ENCODE measurements at places on chromosomes 3 and 15. TPM values are rescaled to one million over a fixed set of nuclear protein-coding genes. Genes with fewer than 3 reads are reported as not detected.

DNA sequence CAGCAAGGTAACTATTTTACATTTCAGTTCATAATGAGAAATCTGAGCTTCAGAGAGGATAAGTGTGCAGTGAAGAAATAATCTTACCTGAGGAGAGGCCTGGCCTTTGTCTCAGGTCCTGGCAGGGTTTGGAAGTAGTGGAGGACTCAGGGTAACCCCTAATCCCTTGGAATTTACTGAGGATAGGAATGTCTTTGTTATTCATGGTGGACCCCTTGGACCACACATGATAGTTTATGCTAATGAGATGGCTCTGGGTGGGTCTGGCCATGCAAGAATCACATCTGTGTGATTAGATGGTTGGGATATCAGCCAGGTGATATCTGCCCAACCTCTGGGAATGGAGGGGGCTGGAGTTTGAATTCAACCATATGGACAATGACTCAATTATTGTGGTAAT, 65.0 kb upstream of the DAZL start:
- no peak for DNase-seq

GRCh38 chr3:299590-300301, 103.2 kb downstream of the CHL1 start:
- DNase-seq, result no peak

DNA sequence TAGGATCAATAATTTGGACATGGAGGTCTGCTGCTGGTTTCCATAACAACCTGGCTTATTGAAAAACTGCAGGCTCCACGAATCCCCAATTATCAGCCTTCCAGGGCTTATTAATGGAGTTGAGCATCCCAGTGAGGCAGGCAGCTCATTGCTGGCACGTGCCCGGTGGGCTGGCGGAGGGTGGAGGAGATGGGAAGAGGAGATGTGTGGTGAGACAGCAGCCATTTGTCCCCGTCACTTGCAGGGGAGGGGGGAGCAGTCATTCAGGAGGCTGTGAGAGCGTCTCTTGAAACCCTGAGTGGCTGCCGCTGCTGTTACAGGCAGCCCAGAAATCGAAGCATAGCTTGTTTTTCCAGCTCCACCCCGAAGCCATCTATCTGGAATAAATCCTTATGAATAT, 70.6 kb downstream of the GAP43 start:
- DNase-seq, result no peak

ROBO2 gene
- total RNA-seq, result 1.3 TPM

ROPN1B gene
- total RNA-seq, result 0.22 TPM

GRCh38 chr15:83219026-83219425, 11.4 kb upstream of the HDGFL3 start:
- DNase-seq, result no peak

GRCh38 chr15:89217686-89218376, 3.5 kb downstream of the RLBP1 start:
- DNase-seq, result no peak

IL17RE gene
- total RNA-seq, result 41.8 TPM

DNA sequence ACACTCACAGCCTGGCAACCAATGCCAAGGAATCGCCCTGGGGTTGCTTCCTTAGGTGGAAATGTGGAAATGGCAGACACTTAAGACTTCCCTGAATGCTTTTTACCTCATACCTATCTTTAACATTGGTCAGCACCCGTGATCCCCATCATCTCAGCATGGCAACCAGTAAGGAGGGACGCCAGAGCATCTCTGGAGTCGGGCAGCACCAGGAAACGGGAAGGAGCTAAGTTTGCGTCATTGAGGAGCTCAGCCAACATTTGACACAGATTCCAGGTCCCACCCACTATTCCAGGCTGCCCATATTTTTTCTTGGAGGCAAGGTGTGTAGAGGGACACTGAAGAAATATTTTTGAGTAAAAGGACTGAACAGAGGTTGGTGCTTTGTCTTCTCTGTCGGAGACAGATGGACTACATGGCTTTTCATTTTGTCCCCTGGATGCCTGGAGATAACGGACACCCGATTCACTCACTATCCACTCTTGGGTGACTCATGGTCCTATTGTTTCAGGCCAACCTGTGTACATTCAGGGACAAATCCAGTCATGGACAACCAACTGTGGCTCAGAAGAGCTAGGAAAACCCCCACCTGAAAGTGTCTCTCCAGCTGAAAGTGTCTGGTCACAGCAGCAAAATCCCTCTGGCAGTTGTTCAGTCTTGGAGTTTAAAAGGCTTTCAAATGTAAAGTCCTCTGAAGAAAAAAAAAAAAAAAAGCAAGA, 70.4 kb upstream of the OXTR start:
- DNase-seq, result no peak

TRIM42 gene
- total RNA-seq, result not detected

ZNF80 gene
- total RNA-seq, result not detected

DNA sequence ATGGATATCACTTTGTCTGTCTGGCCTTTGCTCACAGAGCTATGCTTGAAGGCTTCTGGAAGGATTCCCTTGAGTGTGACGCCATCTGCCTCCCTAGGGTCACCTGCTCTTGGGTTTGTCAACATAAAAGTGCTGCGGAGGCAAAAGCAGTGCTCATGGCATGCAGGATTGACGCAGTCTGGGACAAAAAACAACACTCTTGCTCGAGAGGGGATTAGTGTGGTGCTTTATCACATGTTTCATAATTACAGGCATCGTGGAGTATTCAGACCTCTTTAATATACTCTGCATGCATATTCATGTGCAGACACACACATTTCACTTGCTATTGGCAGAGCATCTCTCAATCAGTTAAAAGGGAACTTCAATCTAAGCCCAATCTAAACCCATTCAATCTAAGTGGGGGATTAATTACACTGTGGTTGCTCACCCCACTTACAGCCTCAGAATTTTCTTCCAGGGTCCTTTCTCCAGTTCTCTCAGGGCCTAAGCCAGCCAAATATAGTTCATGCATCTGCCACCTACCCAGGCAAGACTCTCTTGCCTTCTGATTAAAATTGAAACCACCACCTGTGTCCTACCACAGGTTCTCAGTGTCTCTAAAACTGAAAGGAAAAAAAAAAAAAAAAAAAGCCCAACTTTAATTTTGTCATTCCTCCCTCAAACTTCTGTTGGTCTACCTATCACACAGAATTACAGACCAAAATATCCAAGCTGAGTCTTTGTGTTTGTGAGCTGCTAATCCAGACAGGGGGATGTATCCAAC, 75.6 kb downstream of the BFSP2 start:
- DNase-seq, result no peak

DNA sequence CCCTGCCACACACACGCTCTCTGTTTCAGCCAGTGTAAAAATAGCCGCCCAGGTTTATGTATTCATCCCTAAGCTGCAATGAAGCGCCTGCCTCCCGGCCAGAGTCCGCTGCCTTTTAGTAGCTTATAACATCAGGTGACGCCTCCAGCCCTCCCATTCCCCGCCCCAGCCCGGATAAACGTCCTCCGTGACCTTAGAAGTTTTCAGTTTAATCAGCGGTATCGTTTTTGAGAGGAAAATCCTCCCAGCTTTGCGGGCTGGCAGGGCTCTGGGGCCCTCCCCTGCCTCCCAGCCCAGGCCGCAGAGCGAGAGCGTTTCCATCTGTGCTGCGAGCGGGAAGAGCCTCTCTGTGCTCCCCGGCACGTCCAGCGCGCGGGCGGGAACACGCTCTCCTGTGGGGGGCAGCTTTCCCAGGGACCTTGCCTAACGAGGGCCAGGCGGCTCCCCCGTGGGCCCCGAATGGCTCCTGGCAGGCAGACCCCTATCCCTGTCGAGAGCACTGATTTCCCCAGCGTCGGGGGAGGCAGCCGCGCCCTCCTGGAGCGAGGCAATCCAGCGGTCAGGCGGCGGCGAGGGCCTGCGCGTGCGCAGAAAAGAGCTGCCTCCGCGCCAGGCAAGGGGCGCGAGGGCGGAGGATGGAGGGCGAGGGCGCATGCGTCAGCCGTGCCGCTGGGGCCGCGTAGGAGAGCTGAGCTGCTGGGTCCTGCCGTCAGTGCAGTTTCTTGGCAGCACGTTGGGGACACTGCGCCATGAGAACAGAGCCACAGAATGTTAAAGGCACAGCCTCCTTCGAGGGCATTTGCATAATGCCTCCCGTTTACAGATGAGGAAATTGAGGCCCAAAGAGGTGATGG, 71.1 kb downstream of the CCNL1 start:
- DNase-seq, result peak; percentile 96

AP3B2 gene
- total RNA-seq, result 1.9 TPM

GRCh38 chr3:138394156-138394555, 40.3 kb upstream of the ESYT3 start:
- DNase-seq, result no peak

KCNMB3 gene
- 2.7 TPM for total RNA-seq

- no peak for DNase-seq
Measured at GRCh38 chr3:83438188-83438587, 1520.6 kb upstream of the CADM2 start.

- no peak for DNase-seq
Measured at GRCh38 chr15:60889006-60889405, 340.1 kb downstream of the RORA start.

GRCh38 chr3:131989318-131989717, 45.5 kb downstream of the CPNE4 start:
- DNase-seq, result no peak

DNA sequence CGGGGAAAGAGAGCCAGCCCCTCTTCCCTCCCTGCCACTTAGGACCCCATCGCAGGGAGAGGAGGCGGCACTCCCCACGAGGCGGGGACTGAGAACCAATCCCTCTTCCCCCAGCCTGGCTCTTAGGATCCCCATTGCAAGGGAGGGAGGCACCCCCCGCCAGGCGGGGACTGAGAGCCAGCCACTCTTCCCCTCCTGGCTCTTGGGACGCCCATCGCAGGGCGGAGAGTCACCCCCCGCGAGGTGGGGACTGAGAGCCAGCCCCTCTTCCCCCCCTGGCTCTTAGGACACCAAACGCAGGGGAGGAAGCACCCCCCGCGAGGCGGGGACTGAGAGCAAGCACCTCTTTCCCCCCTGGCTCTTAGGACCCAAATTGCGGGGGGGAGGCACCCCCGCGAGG, 34.2 kb upstream of the SSUH2 start:
- no peak for DNase-seq

RBP2 gene
- 0.76 TPM for total RNA-seq

LMCD1 gene
- total RNA-seq, result 5.1 TPM

LRRC49 gene
- total RNA-seq, result 2.7 TPM

GCSAM gene
- 0.41 TPM for total RNA-seq

SLC28A1 gene
- not detected for total RNA-seq

COL6A5 gene
- 0.06 TPM for total RNA-seq

CCK gene
- 0.98 TPM for total RNA-seq

OXTR gene
- total RNA-seq, result 0.19 TPM

GOLGA8R gene
- total RNA-seq, result 2.5 TPM

- DNase-seq, result no peak
Measured at GRCh38 chr15:36843822-36844221, 256.5 kb downstream of the MEIS2 start.

- no peak for DNase-seq
Measured at GRCh38 chr3:65284546-65284945, 596.7 kb upstream of the ADAMTS9 start.

DNA sequence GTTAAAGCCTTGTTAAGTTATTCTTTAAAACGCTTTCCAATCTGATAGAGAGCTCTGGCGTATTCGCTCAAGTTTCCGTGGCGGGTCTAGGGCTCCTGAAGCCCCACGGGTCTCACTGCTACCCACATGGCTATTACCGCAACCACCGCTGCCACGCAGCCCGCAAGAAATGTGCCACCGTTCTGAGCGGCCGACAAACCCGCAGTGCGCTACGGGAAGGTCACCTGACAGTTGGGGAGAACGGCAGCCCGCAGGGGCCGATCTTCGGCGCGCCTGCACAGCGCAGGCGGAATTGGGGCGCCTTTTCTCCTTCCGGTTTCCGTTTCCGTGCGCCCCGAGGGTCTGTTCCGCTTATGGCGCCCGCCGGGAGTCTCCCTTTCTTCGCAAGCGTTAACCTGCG, 76.6 kb upstream of the SNRPN start:
- no peak for DNase-seq

GRCh38 chr3:17645074-17645698, 97.2 kb downstream of the TBC1D5 start:
- DNase-seq, result no peak

DNA sequence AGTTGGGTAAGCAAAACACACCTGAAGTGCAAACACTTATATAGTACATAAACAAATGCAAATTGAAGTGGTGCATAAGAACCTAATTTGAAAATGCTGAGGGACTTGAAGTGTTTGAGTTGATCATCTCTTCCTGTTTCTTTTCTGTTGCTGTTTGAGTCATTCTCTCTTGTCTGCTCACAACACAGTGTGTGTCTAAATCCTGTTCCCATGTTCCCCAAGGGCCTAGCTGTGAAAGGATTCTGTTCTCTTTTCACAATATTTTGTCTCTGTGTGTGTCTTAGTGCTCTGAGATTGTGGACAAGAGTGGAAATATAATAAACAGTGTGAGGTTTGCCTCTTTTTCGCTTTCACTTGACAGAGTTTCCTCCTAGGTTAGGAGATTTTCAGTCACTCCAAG, 6.1 kb downstream of the CD96 start:
- no peak for DNase-seq

DNA sequence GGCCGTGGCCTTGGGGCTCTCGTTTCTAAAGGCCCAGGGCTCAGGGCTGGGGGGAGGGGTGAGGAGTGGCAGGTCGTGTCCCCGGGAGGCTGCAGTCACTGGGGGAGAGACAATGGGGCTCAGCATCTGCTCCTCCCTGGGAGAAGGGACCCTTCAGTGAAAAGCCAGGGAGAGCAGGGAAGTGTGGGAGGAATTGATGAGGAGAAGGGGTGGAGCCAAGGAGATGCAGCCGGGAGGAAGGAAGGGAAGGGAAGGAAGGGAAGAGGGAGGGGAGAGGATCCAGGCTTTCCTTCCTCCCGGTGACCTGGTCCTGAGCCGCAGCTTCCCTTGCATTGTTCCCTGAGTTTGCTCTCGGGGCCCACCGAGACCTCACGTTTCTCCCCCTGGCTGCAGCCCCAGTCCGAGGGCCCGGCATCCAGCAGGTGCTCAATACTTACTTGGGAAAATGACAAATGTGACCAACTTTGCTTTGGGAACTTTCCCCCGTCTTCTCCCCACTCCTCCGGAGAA, 1.4 kb upstream of the ZNF710 start:
- DNase-seq, result peak; percentile 64

TM4SF4 gene
- total RNA-seq, result 0.14 TPM

GABRR3 gene
- not detected for total RNA-seq

GRCh38 chr3:188707381-188708288, 464.1 kb upstream of the TPRG1 start:
- DNase-seq, result no peak

FANCD2OS gene
- total RNA-seq, result not detected

DNA sequence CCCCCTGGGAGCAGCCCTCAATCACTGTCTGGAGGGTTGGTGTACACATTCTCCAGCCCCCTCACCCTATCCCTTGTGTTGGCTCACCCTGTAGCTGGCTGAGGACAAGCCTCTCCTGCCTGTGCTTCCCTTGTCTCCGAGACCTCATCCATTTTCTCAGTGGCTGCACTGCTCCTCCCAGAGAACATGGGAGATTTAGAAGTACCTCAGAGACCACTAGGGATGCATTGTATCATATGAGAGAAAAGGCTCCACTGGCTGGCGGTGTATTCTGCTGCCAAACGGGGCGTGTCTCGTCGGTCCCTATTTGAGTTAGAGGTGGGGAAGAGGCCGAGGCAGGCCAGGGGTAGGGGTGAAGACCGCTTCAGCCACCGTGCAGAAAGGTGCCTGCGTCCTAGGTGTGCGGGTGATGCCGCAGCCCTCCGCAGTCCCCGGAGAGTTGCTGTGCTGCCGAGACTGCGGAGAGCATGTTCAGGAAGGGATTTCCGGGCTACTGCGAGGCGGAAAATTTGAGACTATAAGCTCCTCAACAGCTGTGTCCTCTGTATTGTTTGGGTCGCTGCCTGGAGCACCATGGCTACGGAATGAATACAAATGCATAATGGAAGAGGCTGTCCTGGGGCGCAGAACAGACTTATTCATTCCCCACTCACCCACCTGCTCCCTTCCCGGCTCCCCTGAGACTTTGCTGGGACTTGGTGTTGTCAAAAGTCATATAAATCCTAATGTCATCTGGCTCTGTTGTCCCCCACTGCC, 43.8 kb downstream of the SPSB4 start:
- DNase-seq, result no peak

PRRT3 gene
- 1.0 TPM for total RNA-seq
